ENCODE measurements at places on chromosomes 11 and 22. TPM values are rescaled to one million over a fixed set of nuclear protein-coding genes. Genes with fewer than 3 reads are reported as not detected.

DNA sequence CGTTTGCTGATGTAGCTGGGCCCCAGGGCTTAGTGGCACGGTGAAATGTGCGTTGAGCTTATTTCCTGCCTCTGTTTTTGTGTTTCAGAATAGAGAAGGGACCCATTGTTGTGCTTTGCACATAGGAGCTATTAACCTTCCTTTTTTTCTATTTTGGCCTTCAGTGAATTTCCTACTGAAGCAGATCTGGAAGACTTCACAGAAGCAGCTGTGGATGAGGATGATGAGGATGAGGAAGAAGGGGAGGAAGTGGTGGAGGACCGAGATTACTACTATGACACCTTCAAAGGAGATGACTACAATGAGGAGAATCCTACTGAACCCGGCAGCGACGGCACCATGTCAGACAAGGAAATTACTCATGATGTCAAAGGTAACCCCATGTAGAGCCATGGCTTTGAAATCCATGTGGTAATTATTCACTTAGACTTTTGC is 37.4 kb upstream of the ST14 start:
- no peak for DNase-seq

DNA sequence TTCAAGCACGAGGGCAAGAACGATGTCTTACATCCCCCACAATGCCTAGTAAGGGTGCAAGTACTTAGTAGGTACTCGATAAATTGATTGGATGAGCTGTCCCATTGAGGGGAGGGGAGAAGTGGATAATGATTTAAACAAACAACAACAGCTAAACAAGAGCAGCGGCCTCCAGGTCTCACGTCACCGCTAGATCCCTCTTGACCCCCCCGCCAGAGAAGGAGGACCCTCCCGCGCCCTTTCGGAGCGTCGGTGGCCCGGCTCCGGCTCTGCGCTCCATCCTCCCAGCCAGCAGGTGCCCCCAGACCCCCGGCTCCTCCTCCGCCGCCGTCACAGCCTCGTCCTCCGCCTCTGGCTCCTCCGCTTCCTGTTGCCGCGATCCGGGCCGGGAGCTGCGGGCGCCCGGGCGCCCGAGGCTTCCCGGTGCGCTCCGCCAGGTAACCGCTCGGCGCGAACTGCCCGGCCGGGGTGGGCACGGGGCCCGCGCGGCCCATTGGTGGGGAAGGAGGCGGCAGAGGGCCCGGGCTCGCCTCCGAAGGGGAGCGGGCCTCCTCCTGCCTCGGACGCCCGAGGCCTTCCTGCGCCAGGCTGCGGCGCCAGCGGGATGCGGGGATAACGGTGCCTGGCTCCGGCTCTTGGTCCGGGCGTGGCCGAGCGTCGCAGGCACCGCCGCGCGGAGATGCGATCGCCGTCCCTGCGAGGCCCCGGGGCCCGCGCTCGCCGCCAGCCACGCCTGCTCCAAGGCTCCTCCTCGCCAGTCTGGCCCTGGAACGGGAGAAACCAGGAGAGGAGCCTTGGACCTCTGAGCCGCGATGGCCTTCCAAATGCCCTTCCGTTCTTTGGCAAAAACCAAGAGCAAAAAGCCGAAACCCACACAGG is at the start of gene TLCD5:
TLCD5 (plus strand) TSS at position 368 of the 879 bp plus-strand sequence. CDS start 2,143 bp downstream, outside the sequence.
- no peak for DNase-seq

The OR6A2 gene
- not detected for total RNA-seq

DNA sequence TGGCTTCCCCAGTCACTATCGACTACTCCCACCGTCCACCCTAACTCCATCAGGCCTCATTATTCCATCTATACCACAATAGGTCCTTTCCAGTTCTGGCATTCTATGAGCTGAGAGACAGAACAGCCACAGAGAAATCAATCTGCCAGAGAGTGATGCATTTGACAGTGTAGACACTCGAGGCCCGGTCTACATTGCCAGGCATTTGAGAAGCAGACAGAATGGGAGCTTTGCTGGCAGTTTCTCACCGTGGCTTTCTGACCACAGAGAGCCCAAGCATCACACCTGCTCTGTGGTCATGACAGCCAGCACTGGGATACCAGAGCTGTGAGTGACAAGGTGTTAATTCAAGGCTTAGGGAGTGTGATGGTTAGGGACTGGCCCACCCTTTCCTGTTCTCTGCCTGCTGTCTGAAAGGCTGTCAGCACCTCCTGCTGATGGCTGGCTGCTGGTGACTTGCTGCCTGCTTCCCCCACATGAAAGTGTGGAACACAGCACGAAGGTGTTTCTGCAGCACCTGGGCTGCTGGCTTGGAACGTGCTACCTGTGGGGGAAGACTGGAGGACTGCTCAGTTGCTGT is 137.8 kb downstream of the KIRREL3 start:
- DNase-seq = no peak

GRCh38 chr22:44269117-44269498 is 43.6 kb downstream of the SHISAL1 start:
- no peak for DNase-seq

GRCh38 chr11:102784380-102784779 is 4.0 kb upstream of the MMP10 start:
- DNase-seq = no peak
